Nephron progenitor cell (in vitro differentiated cells): ENCODE measurements at places on chromosomes 3 and 15.
A peak's percentile ranks its signal among the peaks of the same experiment; 100 is the strongest.

DNA sequence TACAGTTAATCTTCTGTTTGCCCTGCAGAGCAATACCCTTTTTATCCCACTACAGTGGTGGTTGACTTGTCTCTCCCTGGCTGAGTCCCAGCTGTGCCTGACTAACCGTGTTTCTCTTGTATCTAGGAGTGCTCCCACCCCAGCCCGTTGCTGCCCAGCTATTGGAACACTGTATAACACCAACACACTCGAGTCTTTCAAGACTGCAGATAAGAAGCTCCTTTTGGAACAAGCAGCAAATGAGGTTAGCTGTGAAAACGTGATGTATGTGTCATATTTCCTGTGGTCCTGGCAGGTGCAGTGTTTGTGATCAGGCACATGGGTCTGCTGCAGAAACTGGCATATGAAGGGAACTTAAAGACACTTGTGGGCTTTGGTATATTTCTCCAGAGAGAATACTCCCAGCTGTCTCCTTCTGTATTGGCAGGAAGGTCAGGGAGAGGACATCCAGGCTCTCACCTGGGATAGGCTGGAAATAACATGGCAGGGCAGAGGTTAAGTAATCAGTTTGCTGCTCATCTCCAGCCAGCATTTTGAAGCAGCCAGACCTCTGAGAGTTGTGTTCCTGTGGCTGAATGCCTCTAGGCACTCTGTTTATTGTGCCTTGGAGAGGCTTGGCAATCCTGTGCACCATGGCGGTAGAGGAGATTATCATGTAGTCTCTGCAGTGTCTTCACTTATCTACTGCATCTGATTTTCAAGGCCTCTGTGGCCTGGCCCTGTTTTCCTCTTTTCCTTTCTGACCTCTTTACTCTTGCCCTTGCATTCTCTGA lies 34.8 kb downstream of the ATG7 start:
- DNase-seq, result no peak

DNA sequence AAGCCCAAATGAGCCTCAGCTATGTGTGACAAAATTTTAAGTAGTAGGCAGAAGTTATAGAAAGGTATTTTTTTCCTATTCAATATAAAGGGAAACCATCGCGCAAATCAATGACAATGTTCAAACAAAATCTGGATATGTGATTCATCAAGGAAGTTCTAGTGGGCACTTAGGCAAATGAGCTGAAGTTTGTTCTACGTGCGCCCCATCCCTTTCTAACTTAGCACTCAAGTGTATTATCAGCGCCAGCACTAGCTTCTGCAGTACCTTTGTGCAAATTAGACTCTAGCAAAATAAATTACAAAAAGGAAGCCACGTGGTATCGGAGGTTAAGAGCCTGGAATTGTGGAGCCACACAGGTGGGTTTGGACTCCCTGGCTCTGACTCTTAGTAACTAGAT lies 91.1 kb downstream of the TBL1XR1 start:
- DNase-seq, result no peak

DNA sequence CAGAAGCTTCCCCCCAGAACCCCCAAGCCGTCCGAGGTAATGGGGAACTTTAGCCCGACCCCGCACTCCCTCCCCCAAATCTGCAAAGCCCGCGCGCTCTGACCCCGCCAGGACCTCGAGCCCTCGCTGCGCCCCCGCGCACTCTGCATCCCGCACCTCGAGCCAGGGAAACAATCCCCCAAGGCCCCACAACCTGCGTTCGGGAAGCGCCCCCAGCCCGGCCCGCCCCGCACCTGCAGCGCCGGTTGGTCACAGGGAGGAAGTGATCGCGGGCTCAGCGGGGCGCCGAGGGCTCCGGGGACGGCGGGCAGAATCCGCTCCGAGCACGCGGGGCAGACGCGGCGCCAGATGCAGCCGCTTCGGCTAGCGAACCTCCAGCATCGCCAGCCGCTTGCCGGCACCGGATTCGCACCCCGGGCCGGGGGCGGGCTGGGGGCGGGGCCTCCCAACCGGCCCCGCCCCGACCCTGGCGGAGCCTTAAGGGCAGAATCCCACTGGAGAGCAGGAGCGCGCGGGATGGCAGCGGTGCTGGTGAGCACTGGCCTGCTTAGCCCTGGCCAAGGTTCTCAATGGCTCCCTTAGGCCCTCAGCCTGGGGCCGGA lies at the start of gene CAMKV:
TSS of gene CAMKV (minus strand) at position 382 of the 602 bp plus-strand sequence. CDS start 7,518 bp downstream, outside the sequence.
- DNase-seq, result peak; percentile 66

GRCh38 chr3:126149256-126149902 lies 31.0 kb downstream of the ALDH1L1 start:
- DNase-seq, result no peak

GRCh38 chr3:72004749-72005292 lies 219.9 kb upstream of the PROK2 start:
- DNase-seq, result no peak
